Natural killer cell (primary cell): ENCODE measurements at places on chromosomes 3 and 15. TPM values are rescaled to one million over a fixed set of nuclear protein-coding genes. Genes with fewer than 3 reads are reported as not detected.

KNSTRN gene
- 5.6 TPM for total RNA-seq

PROS1 gene
- total RNA-seq, result 1.4 TPM

ACKR2 gene
- total RNA-seq, result 0.95 TPM

ARNT2 gene
- total RNA-seq, result not detected

ADIPOQ gene
- not detected for total RNA-seq

RASL12 gene
- total RNA-seq, result not detected

CYP8B1 gene
- not detected for total RNA-seq

PEAK1 gene
- total RNA-seq, result 73.9 TPM

P2RY14 gene
- 0.93 TPM for total RNA-seq

DNA sequence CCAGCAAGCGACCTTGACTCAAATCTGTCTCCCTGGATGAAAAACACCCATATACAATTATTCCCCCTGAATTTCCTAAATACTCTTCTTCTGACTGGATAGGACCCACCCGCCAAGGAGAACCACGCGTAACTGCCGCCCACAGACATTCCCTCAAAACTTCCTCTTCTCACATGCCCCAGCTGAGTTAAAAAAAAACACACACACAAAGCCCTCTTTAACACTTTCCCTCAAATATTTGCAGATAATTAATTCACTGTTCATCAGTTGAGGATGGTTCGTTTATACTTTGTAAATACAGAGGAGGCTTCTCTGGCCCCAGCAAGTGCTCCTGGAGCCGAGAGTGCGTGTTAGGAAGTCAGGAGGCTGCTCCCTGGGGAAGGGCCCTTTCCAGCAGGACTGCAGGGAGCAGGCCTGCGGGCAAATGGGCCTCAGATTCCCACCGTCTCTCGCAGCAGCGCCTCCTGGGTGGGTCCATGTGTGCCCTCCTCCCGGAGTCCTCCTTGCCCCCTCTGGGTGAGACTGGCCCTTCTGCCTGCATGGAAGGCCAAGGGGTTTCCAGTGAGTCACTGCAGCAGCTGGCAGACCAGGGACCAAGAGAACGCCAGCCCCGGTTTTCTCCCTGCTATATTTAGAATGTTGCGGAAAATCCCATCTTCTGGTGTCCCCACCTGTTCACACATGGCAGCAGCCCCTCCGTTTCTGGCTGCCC, 46.8 kb downstream of the MGLL start:
- H3K4me1 ChIP-seq, result peaks cover 9% of the 10 kb centered on the region
- H3K27me3 ChIP-seq, result no peaks in the 10 kb centered on the region

- no peaks in the 10 kb centered on the region for H3K36me3 ChIP-seq
- H3K4me1 ChIP-seq, result no peaks in the 10 kb centered on the region
- H3K4me3 ChIP-seq, result no peak overlapping the region
Observed at GRCh38 chr15:71052356-71052755, 62.9 kb upstream of the THSD4 start.

DNA sequence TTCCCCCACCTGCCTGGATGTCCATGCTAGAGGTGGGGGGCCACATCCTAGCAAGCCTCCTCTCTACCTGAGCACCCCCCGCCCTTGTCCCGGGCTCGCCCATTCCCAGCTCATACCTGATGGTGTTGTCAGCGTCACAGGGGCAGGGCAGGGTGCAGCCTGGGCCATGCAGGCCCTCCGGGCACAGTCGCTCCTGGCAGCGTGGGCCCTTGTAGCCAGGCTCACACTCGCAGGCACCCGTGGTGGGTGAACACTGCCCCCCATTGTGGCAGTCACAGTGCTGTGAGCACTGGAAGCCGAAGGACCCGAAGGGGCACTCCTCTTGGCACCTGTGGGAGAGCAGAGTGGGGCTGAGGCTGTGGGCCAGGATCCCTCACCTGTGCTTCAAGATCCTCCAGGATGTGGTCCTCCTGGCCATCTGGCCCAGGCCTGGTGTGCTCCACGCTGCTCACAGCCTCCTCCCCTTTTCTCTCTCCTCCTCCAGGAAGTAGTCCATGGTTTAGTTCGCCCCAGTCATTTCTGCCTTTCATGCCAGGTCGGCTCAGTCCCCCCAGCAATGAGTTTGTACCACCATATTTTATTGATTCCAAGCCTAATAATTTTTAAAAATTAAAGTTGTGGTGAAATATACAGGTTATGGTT, 95.6 kb downstream of the RAB11A start:
- no peak for DNase-seq
- no peaks in the 10 kb centered on the region for H3K4me1 ChIP-seq
- H3K36me3 ChIP-seq, result no peaks in the 10 kb centered on the region
- no peaks in the 10 kb centered on the region for H3K27me3 ChIP-seq
- H3K27ac ChIP-seq, result no peak overlapping the region
- H3K4me3 ChIP-seq, result no peak overlapping the region

DNA sequence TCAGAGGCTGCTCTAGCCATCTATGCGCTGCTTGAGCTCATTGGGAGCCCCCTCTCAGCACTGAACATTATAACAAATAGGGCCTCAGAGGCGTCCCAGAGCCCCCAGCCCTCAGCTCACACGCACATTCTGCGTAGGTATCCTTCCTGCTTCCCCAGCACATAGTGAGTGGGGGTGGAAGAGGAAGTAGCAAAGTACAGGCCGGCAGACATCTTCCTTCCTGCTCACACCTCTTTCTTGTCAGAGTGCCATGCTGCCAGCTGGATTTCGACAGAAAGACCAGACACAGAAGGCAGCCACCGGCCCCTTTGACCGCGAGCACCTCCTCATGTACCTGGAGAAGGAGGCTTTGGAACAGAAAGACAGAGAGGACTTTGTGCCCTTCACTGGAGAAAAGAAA, 16.6 kb downstream of the TMOD2 start:
- H3K27ac ChIP-seq, result no peak overlapping the region
- H3K4me1 ChIP-seq, result peaks cover 6% of the 10 kb centered on the region
- DNase-seq, result peak; percentile 49
- peaks cover 2% of the 10 kb centered on the region for H3K36me3 ChIP-seq
- H3K4me3 ChIP-seq, result no peak overlapping the region

- DNase-seq, result no peak
- no peak overlapping the region for H3K27ac ChIP-seq
- no peaks in the 10 kb centered on the region for H3K36me3 ChIP-seq
- no peak overlapping the region for H3K4me3 ChIP-seq
Observed at GRCh38 chr3:88661433-88661824, 446.0 kb upstream of the EPHA3 start.

DNA sequence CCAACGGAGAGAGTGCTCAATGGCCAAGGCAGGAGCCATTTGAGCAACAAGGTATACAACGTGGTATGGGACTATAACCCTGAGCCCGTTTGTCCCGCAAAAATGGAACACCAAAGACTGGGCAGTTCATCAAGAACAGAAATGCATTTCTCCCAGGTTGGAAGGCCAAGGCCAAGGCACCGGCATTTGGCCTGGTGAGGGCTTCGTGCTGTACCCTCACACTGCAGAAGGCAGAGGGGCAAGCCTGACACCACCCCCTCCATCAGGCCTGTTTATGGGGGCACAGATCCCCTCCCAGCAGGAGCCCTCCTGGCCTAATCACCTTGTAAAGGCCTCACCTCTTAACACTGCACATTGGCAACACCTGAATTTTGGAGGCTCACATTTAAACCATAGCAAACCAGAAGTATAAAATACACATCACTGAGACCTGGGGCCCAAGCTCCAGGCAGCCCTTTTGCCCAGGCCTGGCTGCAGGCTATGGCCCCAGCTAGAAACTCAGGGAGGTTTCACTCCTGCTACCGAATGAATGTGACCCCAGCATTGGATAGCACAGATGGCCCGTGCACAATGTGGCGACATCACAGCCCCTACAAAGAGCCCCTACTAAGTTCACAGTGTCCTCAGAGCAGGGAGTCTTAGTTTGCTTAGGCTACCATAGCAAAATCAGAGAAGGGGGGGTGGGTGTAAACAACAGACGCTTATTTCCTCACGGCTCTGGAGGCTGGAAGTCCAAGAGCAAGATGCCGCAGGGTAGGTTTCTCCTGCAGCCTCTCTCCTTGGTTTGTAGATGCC, 47.1 kb downstream of the KLF15 start:
- no peak overlapping the region for H3K4me3 ChIP-seq
- H3K27me3 ChIP-seq, result no peaks in the 10 kb centered on the region

DNA sequence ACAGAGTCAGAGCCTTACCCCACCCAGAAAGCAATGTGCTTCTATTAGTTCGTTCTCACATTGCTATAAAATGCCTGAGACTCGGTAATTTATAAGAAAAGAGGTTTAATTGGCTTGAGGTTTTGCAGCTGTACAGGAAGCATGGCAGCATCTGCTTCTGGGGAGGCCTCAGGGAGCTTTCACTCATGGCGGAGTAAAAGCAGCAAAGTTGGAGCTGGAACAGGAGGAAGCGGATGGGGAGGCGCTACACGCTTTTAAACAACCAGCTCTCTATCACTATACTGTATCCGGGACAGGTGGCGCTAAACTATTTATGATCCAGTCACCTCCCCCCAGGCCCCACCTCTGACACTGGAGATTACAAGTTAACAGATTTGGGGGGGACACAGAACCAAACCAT, 176.3 kb upstream of the BHLHE40 start:
- H3K4me3 ChIP-seq, result no peak overlapping the region
- DNase-seq, result no peak
- H3K27ac ChIP-seq, result no peak overlapping the region

GRCh38 chr3:49930922-49931321, 1.3 kb upstream of the MON1A start:
- DNase-seq, result no peak
- H3K4me3 ChIP-seq, result no peak overlapping the region
- H3K27ac ChIP-seq, result no peak overlapping the region
- H3K4me1 ChIP-seq, result peaks cover 21% of the 10 kb centered on the region
- H3K27me3 ChIP-seq, result no peaks in the 10 kb centered on the region

- H3K36me3 ChIP-seq, result peaks cover 32% of the 10 kb centered on the region
- no peak overlapping the region for H3K27ac ChIP-seq
- H3K4me1 ChIP-seq, result no peaks in the 10 kb centered on the region
- no peak for DNase-seq
- H3K4me3 ChIP-seq, result no peak overlapping the region
Observed at GRCh38 chr15:43469867-43470266, 23.1 kb downstream of the TP53BP1 start.

DNA sequence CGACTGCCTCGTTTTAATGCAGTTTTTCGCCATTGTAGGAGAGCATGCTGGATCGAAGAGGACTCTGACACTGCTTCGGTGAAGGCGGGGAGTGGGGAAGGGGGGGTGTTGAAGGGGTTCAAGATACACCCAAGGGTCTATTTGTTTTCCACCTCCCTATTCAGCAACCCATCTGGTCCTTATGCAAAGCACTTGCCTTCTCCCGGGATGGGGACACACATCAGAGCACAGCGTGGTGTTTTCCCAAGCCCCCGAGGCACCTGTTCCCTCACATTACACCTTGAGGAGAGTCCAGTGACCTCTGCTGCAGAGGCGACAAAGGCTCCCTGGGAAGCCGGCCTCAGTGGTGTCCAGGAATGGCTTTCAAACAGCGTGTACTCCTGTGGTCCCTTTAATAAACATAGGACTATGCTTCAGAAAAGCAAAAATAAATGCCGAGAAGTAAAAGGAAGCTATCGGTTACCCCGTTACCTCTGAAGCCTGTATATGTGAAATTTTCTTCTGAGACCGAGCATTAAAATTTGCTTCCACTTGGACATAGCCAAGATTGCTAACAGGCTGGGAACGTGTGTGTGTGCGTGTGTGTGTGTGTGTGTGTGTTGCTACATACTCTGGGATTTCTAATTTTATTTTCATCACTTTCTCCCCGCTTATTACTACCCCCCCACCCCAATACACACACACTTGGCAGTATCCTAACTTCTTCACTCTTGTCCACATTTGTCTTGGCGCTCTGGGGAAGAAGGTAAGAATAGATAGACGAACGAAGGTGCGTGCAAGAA, 53.2 kb downstream of the CCDC54 start:
- H3K27ac ChIP-seq, result no peak overlapping the region
- DNase-seq, result no peak
- H3K36me3 ChIP-seq, result no peaks in the 10 kb centered on the region
- H3K4me1 ChIP-seq, result peaks cover 24% of the 10 kb centered on the region
- H3K4me3 ChIP-seq, result peak overlapping the region; percentile 73

- peaks cover 42% of the 10 kb centered on the region for H3K4me1 ChIP-seq
- no peak for DNase-seq
- no peak overlapping the region for H3K27ac ChIP-seq
- no peak overlapping the region for H3K4me3 ChIP-seq
Observed at GRCh38 chr15:63908991-63909390, 75.2 kb upstream of the HERC1 start.

GRCh38 chr3:57127891-57128518, 37.1 kb downstream of the IL17RD start:
- H3K4me1 ChIP-seq, result peaks cover 10% of the 10 kb centered on the region
- H3K27ac ChIP-seq, result no peak overlapping the region
- H3K36me3 ChIP-seq, result no peaks in the 10 kb centered on the region

- peak; percentile 37 for DNase-seq
- H3K27me3 ChIP-seq, result no peaks in the 10 kb centered on the region
- peaks cover 26% of the 10 kb centered on the region for H3K4me1 ChIP-seq
- H3K27ac ChIP-seq, result peak overlapping the region; percentile 49
- peaks cover 67% of the 10 kb centered on the region for H3K36me3 ChIP-seq
Observed at GRCh38 chr3:36843065-36844051, 79.0 kb upstream of the DCLK3 start.

GRCh38 chr3:28476194-28476593, 127.6 kb upstream of the AZI2 start:
- H3K27me3 ChIP-seq, result no peaks in the 10 kb centered on the region
- no peak overlapping the region for H3K4me3 ChIP-seq
- peak; percentile 17 for DNase-seq
